ENCODE measurements at places on chromosomes 2 and 18.

DNA sequence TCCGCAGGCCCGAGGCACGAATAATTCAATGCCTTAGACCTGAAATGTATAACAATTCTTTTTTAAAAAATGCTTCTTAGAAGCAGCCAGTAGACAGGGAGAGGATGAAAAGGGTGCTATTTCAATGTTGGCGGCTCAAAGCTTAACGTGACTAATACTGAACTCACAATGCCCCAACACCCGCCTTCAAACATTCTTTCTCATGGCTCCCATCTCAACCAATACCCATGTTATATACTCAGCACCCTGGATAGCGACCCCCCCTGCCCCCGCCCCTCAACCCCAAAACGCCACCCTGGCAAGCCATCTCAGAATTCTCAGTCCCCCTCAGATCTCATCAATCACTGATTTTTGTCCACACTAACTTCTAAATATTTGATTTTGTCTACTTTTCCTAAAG lies 4.4 kb downstream of the FBXO41 start:
- DNase-seq, result no peak

DNA sequence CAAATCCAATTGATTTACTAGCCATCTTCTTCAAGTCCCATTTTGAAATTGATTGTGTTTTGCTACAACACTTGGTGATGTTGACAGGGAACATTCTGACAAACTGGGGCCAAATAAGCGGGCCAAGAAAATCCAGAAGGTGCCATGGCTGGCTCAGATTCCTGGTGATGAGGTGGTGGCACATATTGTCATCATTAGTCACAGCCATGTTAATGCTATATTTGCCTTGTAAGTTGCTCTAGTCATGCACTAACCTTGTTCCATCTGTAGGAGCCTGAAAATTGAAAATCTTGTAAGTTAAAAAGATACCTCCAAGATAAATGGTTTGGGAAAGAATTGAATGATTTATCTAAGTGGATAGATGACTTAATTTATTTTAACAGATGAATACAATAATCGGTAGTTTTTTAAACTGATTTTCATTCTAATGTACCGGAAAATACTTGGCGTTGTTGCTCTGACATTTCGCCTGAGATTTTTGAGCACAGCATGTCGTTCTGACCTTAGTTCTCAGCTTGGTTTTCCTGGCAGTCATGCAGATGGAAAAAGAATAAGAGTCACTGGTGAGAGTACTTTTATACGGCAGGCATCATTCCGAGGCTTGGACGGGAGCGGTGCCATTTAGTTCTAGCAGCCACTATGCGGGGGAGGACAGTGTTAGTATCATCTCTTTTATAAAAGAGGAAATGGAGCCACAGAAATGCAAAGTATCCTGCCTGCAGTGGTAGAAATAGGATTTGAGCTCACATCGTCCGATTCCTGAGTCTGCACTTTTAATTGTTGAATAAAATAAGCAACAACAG lies 133.9 kb downstream of the ZNF532 start:
- DNase-seq, result peak; percentile 86

GRCh38 chr18:25141886-25142285 lies 210.1 kb downstream of the ZNF521 start:
- DNase-seq, result no peak

- DNase-seq, result no peak
Measured at GRCh38 chr18:23949863-23950262, 64.7 kb upstream of the TTC39C start.

DNA sequence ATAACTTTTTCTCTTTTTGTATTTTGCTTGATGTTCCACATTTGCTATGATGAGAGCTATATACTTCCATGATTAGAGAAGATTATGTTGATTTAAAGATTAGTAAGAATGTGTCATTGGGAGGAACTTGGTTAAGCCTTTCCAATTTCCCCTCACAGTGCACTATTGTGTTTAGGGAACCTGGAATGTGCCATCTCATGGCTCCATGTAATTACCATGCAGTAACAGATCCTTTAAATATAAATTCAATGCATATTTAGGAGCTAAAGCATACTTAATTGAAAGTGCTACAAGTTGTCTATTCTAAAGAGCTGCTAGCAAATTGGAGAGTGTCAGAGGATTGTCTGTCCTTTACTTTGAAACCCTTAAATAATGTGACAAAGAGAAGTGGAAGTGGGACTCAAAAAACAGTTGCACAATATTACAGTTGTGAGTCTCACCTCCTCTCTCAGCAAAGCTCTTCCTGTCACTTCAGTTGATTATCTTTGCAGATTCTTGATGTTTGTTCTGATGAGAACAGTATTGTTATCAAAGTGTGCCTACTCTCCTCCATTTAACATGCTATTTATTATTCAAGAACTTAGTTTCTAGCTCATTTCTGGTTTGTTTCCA lies 1162.7 kb upstream of the ZEB2 start:
- no peak for DNase-seq

- no peak for DNase-seq
Measured at GRCh38 chr2:9331704-9332103, 91.6 kb downstream of the ITGB1BP1 start.

DNA sequence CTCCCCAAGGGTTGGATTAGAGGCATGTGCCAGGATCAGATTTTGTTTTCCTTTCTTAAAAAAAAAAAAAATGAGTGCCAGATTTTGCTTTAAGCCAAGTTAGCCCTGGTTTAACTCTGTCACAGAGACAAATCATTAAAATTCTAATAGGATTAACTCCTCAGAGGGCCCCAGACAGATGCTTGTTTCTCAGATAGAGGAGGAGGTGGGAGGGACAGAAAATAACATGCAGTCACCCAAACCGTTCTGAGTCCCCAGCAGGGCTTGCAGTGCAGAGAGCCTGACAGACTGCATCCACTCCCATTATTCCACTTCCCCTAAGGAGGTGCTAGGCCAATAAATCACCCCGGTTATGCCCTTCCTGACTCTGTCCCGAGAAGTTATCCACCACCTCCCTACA lies 6.3 kb upstream of the PROKR1 start:
- DNase-seq, result no peak

DNA sequence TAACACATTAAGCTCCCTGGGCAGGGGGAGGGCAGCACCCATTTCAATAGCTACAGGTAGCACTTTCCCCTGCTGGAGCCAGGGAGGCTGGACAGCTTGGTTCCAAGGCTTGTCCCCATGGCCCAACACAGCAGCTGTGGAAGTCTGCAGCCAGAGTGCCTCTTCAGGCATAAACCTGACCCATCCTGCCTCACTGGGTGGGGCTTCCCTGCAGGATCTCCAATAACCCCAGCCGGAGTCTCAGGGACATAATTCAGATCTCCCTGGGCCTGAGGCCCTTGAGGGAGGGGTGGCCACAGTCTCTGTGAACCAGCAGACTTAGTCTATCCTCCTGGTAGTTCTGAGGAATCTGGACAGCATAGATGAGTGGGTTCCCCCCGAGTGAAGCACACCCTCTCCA lies 1001.9 kb upstream of the CHAC2 start:
- no peak for DNase-seq

DNA sequence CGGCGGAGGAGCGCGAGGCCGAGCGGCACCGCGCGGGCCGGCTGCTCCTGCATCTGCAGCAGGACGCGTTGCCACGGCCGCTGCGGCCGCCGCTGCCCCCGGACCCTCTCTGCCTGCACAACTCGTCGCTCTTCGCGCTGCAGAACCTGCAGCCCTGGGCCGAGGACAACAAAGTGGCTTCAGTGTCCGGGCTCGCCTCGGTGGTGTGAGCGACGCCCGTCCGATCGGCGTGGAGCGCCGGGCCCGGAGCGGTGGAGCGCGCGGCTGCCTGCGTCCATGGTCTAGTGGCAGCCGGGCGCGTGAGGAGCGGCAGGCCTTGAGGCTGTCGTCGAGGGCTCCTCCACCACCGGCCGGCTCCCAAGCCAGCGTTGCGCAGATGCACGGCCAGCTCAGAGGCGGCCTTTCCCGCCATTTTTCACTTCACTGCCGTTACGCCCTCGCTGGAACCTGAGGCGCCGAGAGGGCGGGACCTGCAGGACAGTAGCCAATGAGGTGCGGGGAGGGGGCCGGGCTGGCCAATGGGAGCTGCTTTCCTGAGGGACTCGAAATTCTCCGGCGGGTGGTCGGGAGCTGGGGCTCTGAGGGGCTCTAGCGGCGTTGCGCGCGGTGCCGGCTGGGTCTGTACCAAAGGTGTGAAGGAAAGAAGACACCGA lies 1.9 kb downstream of the TLX2 start:
- peak; percentile 37 for DNase-seq

DNA sequence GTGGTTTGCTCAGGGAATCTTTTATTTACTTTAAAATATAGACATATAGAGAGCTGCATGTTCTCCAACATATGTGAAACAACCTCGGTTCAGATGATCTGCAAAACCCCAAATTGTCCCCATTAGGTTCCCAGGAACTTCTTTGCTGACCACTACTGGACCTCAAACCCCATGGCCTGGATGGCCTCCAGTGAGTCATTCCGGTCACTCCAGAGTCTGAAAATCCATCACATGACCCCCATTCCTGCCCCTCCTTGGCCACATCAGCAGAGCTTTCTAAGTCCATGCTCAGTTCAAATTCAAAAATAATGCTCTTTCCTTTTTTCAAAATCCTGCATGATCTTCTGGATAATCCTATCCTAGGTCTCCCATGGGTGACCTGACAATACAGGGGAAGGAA lies 271.0 kb downstream of the TNS1 start:
- peak; percentile 33 for DNase-seq

DNA sequence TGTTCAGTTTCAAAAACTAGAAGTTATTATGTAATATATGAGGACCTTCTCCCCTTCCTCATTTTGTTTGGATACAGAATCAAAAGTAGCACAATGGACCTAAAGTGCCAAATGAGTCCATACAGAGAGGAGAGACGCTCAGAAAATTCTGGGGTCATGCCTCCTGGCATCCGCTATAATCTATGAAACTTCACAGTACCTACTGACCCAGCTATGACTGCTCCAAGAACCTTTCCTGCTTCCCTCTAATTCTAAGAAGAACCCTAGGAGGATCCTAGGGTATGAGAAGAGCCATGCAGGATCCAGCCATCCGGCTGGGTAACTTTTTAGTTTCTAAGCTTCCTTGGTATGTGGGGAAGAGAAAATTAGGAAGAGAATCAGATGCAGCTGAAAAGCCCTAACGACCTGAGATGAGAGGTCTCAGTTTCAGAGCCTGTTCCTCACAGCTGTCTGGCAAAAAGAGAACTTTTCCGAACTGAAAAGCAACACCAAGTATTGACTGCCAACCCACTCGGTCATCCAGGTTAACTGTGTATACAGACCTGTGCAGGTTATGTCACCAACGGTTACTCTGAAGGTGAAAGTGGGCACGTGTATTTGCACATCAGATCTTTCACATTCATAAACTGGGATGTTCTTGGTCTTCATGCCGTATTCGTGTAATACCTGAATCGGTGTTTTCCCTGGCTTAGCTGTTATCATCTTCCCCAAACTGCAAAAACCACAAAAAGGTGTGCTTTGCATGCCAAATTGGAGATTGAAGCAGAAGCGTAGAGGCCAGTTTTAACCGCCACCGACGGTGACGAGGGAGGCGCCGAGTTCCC lies 1.1 kb downstream of the PRKRA start:
- no peak for DNase-seq

DNA sequence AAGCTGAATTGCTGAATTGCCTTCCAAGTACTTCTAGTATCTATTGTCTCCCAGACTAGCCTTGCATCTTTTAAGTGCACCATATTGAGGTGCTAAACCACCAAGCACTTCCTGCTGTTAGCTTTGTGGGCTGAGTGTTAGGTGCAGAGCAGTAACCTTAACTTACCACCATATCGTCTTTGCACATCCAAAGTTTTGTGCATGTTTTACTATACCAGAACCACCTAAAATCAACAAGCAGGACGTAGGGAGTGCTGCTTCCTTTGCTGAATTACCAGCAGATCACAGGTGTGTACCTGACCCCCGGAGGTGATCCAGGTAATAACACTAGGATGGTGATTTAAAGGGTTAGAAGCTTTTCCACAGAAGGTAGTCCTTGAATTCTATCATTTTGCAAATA lies 359.9 kb upstream of the HNRNPA3 start:
- DNase-seq, result no peak

GRCh38 chr18:8699126-8699525 lies 6.2 kb upstream of the MTCL1 start:
- peak; percentile 61 for DNase-seq

GRCh38 chr18:5986257-5986931 lies 91.1 kb upstream of the TMEM200C start:
- no peak for DNase-seq

DNA sequence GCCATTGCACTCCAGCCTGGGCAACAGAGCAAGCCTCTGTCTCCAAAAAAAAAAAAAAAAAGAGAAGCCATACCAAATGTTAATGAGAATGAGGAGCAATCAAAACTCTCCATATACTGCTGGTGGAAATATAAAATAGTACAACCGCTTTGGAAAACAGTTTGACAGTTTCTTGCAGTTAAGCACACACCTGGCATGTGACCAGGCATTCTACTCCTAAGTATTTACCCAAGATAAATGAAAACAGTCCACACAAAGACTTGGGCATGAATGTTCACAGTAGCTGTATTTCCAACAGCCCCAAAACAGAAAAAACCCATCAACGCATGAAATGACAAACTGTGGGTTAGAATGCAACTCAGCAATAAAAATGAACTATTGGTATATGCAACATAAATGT lies 76.0 kb upstream of the ST8SIA5 start:
- DNase-seq, result no peak

GRCh38 chr2:71619230-71619741 lies 165.9 kb downstream of the DYSF start:
- DNase-seq, result no peak

DNA sequence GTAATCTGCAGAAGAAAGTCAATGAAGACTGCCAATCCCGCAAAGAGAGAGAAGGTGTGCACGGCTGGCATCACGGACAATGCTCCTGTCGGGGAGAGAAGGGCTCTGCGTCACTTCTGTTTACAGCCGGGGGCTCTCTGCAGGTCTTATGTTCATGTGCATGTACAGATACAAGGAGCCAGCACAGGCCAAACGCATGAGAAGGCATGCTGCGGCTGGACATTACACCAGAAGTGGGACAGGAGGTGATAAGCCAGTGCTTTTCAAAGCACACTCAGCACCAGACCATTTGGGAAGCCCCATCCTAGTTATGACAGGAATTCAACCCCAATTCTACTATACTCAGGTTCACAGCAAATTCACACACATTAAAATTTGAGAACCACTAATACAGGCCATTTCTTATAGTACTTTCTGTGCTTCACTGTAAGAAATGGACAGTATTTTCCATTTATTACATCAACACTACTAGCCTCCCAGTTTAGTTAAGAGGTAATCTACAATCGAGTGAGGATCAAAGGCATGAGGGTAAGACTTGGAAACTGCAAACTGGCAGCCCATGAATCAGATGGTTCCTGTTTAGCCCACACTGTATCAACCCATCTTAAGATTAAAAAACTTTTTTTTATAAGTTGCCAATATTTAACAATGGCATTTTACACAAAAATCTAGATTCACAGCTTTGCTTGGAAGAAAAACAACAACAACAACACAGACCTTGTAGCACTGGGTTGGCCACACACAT lies 38.2 kb downstream of the RMC1 start:
- DNase-seq, result no peak

DNA sequence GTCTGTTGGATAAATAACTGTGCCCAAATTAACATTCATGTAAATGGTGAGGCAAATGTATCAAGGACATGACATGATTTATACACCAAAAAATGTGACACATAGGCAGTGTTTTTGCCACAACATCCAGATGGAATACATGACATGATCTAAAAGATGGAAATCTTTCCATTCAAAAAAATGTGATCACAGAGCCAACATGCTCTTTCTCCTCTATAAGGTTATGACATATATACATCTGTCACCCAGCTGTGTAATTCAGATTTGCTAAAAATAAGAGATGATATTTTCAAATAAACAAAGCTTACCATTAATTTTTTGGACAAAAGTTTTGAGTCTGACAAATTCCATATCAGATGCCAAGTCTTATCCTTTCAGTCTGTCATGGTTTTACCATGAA lies 95.5 kb upstream of the COL3A1 start:
- DNase-seq, result no peak

- no peak for DNase-seq
Measured at GRCh38 chr2:120531365-120531764, 185.4 kb downstream of the INHBB start.

Measured in AG10803 (cell line).